Stimulated activated CD8-positive, alpha-beta memory T cell treated with anti-CD3 and anti-CD28 coated beads, Interleukin-15, amount 100 ng/mL, for 24 hours (primary cell): ENCODE measurements at places on chromosomes 12 and 14.

DNA sequence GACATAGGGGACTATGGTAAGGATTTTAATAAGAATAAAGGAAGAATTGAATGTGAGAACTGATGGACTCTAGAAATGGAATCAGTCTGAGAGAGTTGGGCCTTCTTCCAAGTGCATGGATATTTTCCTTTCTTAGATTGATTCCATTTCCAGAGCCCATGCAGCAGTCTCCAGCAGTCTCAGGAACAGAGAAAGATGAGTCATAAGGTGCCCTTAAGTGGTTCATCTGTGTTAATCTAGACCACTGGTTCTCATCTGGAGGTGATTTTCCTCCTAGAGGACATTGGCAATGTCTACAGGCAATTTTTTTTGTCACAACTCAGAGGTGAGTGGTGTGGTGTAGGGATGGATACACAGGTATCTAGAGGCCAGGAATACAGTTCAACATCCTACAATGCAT lies 25.9 kb downstream of the TRIM9 start:
- DNase-seq = no peak

DNA sequence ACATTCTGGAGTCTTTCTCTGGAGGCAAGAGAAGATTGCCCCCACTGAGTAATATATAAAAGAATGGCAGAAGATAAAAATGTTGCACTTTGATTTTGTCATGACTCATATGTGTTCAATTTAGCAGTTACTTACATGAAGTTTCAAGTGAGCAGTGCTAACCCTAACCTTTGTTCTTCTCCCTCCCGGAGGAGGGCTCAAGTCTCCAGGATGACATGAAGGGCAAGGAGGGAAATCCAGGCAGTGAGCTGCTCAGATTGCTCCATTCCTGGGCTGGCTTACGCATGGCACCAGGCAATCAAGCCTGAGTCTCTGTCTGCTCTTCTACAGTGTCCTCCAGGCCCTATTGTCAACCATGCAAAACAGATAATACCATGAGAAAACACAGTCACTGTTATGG lies 322.3 kb downstream of the DUSP6 start:
- DNase-seq = no peak

DNA sequence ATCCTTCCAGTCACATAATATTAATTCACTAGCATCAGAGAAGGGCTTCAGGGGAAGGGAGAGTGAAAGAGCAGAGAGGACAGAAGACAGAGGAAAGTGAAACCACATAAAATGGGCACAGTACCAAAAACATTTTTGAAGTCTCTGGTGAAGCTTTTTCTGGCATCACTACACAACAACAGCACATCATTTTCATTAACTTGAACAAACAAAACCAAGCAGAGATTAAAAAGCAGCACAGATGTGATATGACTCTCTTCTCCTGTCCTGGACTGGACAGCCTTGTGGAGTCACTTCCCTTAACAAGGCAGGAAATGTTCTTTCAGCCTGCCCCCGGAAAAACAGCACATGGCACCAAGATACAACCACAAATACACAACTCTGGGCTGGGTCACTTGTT lies 112.0 kb downstream of the TSPAN8 start:
- DNase-seq = no peak

DNA sequence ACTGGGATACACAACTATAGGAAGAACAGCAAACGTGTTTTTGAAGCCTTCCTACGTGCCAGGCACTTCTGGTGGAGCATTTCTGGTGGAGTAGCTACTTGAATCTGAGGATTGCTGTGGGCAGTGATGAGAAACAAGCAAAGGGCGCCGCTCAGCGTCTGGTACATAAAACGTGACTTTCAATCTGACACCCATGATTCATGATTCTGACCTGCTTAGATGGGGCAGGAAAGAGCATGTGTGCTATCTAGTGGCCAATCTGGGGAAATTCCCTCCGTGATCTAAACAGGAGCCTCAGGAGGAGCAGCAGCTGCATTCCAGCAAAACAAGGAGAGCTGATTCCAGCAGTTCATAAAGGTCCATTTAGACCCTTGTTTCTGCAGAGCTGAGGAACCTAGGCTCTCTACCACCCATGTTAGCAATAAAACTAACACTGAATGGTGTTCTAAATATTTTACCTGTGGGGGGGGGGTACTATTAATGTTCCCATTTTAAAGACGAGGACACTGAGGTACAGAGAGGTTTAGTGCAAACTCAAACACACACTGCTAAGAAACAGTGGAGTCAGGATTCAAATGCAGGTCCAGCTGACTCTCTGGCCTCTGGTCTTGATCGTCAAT lies 37.8 kb downstream of the PAH start:
- DNase-seq = no peak

- no peak for DNase-seq
Measured at GRCh38 chr12:58169826-58170225, 228.5 kb downstream of the ATP23 start.
